ENCODE measurements at places on chromosomes 6 and 20.

DNA sequence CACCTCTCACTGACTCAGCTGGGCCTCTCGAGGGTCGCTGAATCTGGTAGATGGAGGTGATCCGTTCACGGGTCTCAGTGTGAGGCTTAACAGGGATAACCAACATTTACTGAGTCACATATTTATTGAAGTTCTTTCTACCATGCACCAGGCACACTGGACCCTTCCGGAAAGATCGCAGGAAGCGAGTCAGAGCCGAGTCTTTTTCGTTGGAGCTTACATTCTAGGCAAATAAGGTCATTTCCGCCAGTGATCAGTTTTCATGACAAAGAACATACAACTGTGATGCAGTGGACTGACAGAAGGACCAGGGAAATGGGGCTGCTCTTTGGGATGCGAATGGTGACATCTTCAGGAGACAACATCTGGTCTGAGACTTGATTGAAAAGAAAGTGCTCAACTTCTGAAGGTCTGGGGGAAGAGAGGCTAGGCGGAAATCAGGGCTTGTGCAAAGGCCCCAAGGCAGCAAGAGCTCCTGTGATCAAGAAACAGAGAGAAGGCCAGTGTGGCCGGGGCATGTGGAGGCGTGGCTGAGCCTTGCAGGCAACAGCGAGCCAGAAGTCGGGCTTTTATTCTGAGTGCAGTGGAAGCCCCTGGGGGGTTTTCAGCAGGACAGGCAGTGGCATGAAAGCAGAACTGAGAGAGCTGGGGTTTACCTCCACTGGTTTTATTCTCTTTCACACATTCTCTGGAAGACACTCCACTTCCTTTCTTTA lies 56.7 kb downstream of the APCDD1L start:
- no peak for DNase-seq

- no peak for DNase-seq
Observed at GRCh38 chr6:16473184-16473907, 235.0 kb downstream of the GMPR start.

DNA sequence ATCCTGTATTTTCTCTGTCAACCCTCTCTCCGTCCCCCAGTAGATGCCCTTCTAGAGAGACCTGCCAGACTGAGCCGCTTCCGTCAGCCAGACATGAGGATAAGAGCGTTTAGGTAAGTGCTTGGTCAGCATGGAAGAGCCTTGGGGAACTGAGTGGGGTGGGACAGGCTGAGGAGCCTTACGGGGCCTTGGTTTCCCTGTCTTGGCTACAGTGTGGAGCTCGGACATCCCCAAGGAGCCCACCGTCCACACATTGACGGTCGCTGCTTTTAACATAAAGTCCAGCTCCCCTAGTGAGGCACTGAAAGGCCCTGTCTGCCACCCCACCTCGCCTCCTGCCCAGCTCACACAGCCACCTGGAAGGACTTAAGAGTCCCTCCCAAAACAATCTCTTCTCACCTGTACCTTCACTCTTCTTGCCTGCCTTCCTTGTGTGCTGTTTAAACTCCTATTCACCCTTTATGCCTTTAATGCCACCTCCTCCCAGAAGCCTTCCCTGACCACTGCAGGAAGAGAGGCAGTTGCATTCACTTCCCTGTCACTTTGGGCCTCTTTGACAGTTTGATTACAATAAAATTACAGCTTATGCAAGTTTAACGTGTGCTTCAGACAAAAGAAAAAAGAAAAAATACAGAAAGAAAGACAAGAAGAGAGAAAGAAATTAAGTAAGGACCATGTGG lies 42.3 kb downstream of the PDYN start:
- DNase-seq: no peak

DNA sequence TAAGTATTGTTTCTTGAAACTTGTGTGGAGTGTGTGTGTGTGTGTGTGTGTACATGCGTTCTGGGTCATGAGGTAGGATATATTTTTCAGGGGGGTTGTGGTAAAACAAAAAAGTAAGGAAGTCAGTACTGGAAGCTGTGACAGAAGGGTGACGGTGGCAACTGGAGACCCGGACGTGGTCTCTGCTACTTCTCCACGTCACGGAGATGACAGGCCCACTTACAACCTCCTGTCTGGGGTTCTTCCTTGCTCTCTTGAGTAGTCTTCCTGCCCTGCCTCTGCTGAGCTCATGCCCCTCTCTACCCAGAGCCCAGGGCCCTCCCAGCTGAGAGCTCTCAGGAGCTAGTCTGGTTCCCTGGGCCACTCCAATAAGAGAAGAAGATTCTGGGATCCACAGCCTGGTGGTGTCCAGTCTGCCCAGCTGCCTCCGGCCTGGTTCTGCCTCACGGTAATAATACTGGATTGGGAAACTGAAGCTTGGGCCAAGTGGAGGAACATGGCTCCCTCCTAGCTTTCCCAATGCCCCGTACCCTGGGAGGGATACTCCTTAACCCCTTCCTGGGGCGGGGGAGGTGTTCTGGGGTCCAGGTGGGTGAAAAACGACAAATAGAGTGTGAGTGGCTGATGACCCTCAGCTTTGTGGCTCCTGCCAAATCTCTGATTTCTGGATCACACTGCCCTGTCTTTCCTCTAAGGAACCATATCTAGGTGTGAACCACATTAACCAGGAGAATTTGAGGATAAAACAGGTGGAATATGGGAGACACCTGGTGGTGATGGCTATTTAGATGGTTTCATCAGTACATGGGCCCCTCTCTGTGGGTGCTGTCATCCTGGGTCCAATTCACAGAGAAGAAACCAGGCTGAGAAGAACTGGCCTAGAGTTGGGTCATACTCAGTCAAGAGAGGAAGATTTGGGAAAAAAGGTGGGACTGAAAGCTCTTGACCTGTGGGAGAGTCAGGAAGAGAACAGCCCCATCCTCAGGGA lies 27.2 kb downstream of the VEGFA start:
- DNase-seq: no peak

DNA sequence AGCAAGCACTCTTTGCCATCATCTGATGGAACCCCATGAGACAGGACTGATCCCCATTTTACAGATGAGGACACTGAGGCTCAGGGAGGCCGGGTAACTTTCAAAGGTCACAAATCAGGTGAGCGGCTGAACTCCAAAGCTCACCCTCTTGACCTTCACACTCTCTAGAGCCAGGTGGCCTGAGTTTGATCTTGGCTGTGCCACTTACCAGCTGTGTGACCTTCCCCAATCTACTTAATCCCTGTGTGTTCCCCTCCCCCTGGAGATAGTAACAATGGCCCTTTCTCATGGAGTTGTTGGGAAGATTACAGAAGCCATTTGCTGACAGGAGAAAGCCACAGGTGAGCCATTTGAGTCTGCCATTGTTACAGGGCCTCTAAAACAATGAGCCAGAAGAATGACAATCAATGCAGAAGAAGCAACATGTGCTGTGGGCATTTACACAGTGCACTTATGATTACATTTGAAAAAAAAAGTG lies 34.5 kb downstream of the BMP7 start:
- no peak for DNase-seq

DNA sequence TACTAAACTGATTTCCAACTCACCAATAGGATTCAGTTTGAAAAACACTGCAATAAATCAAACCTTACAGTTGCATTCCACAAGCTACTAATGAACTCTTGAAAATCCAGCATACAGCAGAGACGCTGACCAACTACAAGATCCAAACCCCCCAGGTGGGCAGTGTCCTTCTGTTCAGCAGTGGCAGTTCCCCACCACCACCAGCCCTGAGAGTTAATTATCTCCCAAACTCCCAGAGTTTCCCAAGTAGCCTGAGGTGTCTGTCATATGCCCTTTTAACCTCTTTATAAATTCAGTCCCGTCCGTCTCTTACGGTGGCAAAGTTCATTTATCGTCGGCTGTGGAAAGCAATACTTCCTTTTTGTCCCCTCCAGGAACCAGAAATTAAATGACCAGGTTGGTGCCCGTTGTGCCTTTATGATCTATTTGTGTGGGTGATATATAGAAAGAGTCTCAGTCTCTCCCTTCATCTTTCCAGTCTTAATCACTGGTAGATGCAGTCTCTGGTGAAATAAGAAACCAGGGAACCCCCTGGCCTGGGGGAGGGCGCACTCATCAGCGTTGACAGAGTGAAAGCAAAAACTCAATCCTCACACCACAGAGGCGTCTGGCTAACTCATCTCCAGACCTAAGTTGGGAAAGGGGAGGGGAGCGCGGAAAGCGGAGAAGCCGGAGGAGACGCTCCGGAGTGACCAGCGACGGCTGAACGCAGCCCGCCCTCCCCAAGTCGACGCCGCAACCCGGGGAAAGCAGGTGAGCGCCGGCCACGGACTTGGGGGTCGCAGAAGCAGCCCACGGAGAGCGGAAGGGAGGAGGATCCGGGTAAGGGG lies 717 bp downstream of the MRPL14 start:
- peak; percentile 54 for DNase-seq

- DNase-seq: peak; percentile 64
Observed at GRCh38 chr6:44172731-44173500, 14.3 kb downstream of the CAPN11 start.

- no peak for DNase-seq
Observed at GRCh38 chr6:97705568-97705967, 422.6 kb upstream of the MMS22L start.

DNA sequence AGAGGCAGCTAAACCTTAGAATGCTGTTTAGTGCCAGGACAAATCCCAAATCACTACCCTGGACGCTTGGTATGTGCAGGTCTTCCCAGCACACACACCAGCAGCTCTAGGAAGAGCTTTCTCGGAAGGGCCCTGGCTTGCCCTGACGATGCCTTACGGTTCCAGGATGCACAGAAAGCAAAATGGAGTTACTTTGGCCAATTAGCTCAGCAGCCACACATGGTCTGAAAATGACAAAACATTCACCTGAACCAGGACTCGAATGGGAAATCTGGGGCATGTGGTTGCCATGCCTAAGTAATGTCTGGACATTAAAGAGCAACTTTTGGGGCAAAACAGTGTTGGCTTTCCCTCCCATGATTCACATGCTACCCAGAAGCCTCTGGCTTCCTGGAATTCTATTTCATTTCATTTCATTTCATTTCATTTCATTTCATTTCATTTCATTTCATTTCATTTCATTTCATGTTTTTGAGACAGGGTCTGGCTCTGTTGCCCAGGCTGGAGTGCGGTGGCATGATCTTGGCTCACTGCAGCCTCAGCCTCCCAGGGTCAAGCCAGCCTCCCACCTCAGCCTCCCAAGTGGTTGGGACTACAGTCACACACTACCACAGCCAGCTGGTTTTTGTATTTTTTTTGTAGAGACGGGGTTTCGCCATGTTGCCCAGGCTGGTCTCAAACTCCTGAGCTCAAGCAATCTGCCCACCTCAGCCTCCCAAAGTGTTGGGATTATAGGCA lies 153.3 kb downstream of the ZDHHC14 start:
- no peak for DNase-seq

DNA sequence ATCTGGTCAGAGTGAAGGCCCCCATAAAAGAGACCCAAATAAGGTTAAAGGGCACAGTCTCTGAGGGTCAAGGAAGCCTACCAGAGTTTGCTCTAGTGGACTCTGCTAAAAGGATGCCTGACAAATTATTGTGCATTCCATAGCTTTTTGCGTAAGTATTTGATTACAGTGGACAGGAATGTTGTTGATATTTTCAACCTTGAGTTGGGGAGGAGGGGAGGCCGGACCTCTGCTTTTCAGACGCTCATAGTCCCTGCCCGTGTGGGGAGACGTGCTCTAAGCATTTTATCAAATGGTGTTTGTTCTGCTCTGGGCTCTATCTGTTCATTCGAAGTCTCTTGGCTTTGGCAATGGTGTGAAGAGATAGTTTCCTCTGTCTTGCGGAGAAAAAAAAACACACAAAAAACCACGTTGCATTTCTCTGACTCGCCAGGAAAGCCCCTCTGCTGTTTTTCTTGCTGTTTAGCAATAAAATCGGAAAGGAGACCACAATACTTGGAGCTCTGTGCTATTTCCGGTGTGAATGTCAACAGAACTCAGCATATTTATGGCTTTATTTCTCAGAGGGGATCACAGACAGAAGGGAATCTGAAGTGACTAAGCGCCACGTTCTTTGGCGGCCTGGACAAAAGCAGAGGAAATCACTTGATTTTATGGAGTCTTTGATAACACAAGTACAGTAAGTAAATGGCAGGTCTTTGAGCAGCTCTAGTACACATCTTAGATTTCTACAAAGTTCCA lies 159.8 kb downstream of the ZFP64 start:
- DNase-seq: no peak

GRCh38 chr6:81093051-81093450 lies 659.4 kb downstream of the TENT5A start:
- DNase-seq: no peak

GRCh38 chr6:40880906-40881305 lies 158.1 kb downstream of the UNC5CL start:
- DNase-seq: no peak

- DNase-seq: no peak
Observed at GRCh38 chr6:4974962-4975361, 28.9 kb downstream of the RPP40 start.

DNA sequence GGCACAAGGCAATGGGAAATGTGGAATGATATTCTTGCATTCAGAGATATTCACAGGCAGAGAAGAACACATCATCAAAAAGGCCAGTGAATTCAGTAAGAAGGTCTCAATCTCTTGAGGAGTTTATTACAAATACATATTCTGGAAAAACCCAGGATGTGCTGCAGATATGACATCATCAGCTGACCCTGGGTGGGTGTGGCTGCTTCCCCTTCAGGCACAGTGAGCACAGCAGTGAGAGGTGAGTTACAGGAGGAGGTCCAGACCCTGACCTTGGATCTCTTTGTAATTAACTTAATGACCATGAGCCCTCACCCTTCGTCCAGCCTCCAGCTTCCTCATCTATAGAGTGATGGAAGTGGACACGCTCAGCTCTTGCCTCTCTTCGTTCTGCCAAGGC lies 147.5 kb upstream of the SYNDIG1 start:
- no peak for DNase-seq

GRCh38 chr20:35284992-35285805 lies 627 bp upstream of the EIF6 start:
- DNase-seq: no peak

GRCh38 chr6:122994256-122994655 lies 1.8 kb upstream of the CLVS2 start:
- DNase-seq: no peak

DNA sequence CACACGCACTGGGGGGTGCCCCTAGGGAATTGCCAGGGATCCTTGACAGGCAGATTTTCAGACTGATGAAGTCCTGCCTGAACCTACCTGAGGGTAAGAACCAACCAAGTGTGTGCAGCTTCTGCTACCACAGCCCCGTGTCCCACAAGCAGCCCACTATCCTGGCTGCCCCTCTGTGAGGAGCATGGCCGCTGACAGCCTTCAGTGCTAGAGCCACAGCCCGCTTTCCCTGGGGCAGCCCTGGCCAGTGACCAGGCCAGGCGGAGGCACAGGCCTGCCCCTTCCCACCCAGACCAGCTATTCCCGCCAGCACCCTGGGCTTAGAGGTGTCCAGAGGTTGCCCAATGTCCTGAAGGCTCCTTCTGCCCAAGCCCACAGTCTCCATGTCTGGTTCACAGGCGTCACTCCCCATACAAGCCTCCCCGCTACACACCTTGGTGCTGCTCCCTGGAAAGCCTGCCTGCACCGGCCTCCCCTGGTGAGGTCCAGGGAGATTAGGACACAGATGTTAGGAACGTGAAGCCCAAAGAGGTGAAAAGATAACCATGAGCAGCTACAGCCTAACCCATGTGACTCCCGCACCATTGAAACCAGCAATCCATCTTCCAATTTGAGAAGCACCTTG lies 207.0 kb downstream of the SYNDIG1 start:
- no peak for DNase-seq
